ENCODE measurements at places on chromosomes 13 and 19.

GRCh38 chr13:27334774-27335435 is 64.3 kb downstream of the RASL11A start:
- no peak for ATAC-seq

- no peak for ATAC-seq
Measured at GRCh38 chr13:110354715-110355473, 47.8 kb downstream of the COL4A2 start.

DNA sequence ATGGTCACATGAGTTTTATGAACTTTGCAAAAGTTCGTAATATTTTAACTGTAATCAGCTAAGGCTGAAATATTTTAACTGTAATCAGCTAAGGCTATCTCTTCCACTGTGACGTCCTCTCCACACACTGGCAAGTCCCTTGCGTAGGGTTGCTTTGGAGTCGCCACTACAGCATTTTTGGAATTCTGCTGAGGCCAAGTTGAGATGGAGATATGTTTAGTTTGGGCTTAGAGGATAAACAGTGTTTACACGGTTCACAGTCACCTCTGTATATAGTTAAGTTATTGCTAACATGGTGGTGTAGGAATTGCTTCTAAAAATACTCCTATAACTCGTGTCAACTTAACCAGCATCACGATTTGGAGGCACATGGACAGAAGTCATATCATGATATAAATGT is 143.6 kb upstream of the SERP2 start:
- no peak for ATAC-seq

DNA sequence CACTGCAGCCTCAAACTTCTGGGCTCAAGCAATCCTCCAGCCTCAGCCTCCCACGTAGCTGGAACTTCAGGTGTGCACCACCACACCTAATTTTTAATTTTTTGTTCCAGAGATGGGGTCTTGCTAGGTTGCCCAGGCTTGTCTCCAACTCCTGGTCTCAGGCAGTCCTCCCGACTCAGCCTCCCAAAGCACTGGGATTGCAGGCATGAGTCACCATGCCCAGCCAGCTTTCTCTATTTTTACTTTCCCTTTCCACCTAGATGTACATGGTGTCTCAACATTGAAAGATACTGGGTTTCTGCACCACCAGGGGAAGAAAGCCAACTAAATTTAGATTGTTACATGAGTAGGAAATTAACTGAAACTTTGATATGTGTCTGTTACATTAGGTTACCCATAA is 13.8 kb upstream of the ZNF846 start:
- no peak for ATAC-seq

- ATAC-seq, result peak; percentile 69
Measured at GRCh38 chr19:48999481-49000325, 6.0 kb downstream of the RUVBL2 start.

DNA sequence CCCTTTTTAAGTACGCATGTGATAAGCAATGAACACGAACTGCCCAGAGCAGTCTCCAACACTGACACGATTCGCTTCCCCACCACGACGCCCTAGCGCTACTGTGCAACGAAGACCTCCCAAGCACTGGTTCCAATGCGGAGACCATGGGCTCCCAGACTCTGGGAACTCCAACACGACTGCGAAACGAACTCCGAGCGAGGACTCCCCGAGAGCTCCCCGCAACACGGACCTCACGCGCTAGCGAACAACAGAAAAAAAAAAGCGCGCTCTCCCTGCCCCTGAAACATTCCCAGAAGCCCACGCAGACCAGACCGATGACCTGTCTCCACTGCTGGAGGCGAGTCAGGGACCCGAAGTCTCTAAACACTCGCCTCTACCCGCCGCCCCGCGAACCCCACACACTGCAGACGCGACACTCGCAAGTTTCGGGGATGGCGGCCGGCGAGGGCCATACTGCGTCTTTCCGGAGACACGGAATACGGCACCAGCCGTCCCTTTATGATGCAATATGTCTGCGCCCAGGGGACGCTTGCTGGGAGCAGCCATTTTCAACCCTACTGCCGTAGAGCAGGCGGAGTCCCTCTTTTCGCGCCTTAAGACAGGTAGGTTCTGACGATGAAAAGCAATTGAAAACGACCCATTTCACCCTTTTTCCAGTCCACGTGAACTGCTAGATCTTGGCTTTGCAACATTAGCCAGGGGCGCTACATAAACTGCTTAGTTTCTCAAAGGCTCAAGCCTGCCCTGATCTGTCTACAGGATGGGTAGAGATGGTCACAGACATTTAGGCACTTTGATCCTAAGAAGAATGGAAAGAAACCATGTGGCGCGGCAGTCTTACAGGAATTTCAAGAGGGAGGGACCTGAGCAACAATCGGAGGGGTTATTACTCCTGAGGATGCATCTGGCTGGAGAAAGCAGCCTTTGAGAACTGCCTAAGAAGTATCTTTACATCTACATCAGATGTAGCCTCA is at the start of gene ZNF577:
TSS of gene ZNF577 (minus strand) at position 430 of the 977 bp plus-strand sequence. CDS start 7,569 bp downstream, outside the sequence.
- peak; percentile 96 for ATAC-seq

DNA sequence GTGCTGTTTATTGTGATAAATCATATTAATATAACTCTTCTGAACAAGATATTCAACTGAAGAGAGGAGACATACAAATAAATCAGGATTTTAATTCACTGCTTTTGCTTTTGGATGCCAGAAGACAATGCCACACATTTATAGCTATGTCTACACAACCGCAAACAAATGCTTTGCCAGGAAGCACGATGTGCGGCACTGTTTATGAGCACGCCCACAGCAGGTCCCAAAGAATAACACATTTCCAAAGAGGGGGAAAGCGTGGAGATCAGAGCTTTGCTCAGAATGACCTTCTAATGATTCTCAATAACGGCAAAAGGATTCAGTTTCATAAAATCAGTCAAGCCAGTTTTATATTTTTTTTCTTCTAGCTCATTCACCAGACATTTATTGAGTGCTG is 16.7 kb downstream of the FAM216B start:
- no peak for ATAC-seq

DNA sequence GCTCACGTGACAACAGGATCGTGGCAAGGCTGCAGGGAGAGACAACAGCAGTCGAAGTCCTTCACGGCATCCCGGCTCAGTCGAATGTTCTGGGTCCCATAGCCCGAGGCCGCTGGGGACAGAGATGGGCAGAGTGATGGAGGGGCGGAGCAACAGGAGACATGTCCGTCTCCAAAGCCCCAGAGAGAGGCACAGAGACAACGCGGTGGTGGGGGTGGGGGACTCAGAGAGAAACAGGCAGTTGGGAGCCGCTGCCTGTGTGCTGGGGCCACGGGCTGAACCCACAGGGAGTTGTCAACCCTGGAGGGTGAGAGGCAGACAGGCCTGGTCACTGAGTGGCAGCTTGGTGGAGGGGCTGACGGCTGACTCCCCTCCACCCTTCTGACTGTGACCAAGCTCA is 20.4 kb downstream of the NOSIP start:
- ATAC-seq, result no peak

DNA sequence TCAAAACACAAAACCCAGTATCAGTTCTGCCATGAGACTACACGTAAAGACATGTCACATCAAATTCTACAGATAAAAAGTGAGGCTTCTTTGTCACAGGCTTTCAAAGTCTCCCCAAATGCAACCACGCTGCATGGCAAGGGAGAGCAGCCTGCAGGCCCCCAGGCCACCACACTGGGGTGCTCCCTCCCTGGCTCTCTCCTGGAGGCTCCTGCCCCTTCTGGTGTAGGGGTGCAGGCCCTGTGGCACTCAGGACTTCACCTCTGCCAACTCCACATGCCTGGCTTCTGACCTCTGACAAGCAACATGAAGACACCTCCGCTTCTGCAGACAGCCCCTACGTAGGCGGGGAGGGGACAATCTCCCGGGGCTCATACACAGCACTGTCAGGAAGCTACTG is 14.3 kb downstream of the AKAP8 start:
- no peak for ATAC-seq

DNA sequence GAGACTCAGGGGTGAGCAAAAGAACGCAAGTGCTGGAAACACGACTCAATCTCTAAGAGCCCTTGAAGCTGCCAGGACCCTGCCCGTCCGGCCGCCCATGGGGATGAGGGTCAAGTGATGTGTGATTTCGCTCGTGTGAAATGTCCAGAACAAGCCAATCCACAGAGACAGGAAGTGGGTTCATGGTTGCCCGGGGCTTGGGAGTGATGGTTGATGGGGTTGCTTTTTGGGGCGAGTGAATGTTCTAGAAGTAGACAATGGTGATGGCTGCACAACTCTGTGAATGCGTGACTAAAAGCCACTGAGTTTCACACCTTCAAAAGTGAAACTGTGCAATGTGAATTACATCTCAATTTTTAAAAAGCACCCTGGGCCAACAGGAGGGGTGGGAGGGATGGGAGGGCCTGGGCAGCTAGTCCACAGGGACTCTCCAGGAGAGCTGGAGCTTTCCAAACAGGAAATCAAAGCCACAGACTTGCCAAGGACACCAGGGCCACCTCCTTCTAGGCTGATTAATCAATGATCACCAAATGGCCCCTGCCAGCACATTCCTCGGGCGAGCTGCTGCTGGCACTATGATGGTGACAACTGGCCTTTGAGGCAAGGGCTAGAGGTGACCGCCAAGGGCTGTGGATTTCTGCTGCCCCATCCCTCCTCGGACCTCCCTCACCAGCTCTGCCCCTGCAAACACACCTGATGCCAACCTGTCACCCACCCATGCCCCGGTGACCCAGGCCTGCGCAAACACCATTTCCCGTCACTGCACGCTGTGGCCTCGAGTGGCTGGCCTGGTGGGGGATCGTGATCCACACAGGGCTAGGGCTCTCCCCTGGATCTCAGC is 14.0 kb downstream of the DPP9 start:
- no peak for ATAC-seq

DNA sequence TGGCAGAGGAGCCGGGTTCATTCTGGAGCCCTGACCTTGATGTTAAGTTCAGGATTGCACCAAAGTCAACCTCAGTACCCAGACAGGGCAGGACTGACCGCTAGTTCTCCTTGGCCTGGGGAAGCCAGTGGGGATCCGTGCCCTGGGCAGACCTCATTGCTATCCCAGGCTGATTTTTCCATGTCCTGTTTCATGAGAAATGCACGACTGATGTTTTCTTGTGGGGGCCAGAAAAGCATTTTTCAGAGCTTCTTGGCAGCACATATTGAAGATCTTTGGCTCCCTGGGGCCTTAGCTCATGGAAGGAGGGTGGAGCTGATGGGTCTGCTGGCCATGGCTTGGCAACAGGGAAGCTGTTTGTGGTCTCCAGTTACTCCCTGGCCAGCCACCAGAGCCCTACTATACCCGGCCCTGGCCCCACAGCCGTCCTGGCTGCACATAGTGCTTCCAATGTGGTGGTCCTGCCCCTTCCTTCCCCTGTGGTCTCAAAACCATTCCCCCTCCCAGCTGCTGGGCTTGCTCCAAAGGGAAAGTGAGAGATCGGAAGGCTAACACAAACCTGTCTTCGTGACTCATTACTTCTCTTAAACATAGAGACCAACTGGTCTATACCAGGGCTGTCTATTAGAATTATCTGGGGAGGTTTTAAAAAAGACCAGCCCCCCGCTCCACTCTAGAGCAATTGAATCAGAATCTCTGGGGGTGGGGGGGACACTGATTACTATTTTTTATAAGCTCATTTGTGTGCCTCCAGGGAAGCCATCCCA is 11.2 kb downstream of the IL17D start:
- ATAC-seq, result no peak

GRCh38 chr13:71378961-71379905 is 487.8 kb downstream of the DACH1 start:
- ATAC-seq, result no peak

DNA sequence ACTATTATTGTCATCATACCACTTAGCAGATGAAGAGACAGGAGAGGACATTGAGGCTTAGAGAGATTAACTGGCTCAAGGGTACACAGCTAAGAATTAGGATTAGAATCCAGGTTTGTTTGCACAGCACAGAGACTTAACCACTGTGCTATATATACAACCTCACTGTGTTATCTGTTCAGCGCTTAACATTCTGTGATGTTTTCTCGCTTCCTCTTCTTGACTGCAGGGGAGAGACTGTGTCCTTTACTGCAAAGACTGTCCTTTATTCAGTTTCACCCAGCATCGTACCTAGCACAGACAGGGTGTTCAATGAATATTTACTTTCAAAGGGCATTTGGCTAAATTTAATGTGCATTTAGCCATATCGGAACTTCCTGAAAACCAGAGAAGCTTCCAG is 54.9 kb upstream of the PCDH8 start:
- ATAC-seq, result no peak

GRCh38 chr13:49262634-49263033 is 14.9 kb downstream of the CDADC1 start:
- no peak for ATAC-seq

GRCh38 chr13:33286128-33286527 is 573 bp upstream of the STARD13 start:
- ATAC-seq, result no peak

- ATAC-seq, result no peak
Measured at GRCh38 chr19:39496063-39496462, 2.7 kb upstream of the DLL3 start.

- ATAC-seq, result no peak
Measured at GRCh38 chr13:110653271-110653670, 37.9 kb downstream of the NAXD start.

DNA sequence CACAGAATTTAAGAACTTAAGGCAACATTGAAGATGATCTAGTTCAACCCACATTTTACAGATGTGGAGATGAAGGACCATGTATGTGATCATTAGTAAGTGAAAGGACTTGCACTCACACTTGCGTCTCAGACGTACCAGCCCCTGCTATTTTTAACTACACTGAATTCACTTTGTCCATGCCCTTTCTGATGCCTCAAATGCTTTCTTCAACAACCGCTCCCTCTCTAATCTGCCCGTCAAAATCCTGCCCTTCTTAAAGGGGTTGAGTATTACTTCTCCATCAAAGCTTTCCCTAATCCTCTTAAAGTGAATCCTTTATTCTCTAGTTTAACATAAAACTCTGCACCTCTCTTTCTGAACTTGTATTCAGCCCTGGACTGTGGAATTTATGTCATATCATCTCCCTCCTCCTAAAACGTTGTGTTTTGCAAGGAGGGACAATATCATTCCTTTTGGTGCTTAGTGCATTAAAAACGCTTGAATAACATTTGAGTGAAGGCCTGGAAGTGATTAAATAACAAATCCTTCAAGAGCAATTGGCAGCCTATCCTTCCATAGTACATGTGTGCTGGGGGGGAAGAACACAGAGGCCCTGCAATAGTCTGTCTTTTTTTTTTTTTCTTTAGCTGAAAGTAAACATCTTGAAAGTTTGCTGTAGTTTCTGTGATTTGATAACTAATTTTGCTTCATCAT is 493.3 kb downstream of the LMO7 start:
- no peak for ATAC-seq

DNA sequence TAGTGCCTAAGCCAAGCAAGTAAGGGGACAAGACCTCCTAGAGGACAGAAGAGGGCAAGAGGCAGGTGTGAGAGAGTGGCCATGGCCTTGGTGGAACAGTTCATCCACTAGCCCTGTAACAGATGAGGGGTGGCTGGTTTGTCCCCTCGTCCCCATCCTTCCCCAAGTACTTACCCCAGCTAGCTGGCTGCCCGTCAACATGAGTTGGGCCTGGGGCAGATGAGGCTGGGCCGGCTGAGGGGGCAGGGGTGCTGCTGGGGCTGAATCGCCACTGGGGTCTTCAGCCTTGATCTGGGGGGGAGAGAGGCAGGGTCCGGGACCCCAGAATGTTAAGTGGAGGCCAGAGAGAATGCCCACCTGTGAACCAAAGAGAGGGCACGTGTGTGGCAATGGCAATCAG is 15.2 kb downstream of the POU2F2 start:
- no peak for ATAC-seq

GRCh38 chr19:31098836-31099235 is 250.4 kb downstream of the TSHZ3 start:
- no peak for ATAC-seq

- ATAC-seq, result no peak
Measured at GRCh38 chr19:58007285-58007684, 4.7 kb upstream of the ZNF606 start.

Data from esophagus mucosa (tissue), 1 donor.